Non-pigmented ciliary epithelial cell (primary cell): ENCODE measurements at places on chromosomes 6 and 20.

DNA sequence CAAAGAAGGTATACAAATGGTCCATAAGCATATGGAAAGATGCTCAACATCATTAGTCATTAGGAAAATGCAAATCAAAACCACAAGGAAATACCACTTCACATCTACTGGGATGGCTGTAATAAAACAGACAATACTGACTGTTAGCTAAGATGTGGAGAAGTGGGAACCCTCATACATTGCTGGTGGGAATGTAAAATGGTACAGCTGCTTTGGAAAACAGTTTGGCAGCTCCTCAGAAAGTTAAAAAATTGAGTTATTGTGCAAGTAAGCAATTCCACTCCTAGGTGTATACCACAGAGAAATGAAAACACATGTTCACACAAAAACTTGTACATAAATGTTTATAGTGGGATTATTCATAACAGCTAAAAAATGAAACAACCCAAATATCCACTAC, 173.0 kb upstream of the JAG1 start:
- DNase-seq, result no peak

DNA sequence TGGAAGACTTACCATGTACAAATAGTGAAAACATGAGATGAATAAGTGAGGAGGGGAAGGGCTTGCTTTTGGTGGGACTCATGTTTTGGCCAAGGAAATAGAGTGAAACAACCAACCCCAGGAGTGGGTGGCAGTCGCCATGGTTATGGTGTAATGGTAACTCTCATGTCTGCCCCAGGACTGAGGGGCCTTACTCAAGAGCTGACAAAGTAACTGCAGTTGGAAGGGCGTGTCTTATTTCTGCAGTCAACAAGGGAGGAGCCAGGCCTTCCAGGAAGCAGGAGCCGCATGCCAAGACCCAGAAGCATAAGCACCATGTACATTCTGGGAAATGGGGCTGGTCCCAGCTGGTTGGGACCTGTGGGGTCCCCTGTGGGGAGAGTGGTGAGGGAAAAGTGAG, 108.5 kb downstream of the UNC5CL start:
- DNase-seq, result no peak

DNA sequence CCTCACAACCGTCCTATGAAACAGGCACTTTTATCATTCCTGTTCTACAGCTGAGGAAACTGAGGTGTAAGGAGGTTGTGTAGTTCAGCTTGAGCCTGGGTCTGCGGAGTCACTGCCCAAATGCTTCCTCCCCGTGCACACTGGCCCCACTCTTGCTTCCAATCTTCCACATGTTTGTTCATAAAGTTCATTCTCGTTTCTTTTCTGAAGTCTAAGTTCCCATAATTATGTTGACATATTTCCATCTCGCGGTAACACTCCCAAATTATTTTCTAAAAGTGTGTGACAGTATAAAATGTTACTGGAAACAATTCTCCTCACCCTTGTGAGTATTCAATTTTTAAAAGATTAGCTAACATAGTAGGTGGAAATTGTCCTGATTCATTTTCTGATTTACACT, 106.9 kb downstream of the SLC22A3 start:
- no peak for DNase-seq

- DNase-seq, result no peak
Observed at GRCh38 chr6:166512567-166512966, 73.9 kb downstream of the RAMACL start.

- no peak for DNase-seq
Observed at GRCh38 chr6:27375613-27376079, 12.9 kb upstream of the ZNF391 start.

DNA sequence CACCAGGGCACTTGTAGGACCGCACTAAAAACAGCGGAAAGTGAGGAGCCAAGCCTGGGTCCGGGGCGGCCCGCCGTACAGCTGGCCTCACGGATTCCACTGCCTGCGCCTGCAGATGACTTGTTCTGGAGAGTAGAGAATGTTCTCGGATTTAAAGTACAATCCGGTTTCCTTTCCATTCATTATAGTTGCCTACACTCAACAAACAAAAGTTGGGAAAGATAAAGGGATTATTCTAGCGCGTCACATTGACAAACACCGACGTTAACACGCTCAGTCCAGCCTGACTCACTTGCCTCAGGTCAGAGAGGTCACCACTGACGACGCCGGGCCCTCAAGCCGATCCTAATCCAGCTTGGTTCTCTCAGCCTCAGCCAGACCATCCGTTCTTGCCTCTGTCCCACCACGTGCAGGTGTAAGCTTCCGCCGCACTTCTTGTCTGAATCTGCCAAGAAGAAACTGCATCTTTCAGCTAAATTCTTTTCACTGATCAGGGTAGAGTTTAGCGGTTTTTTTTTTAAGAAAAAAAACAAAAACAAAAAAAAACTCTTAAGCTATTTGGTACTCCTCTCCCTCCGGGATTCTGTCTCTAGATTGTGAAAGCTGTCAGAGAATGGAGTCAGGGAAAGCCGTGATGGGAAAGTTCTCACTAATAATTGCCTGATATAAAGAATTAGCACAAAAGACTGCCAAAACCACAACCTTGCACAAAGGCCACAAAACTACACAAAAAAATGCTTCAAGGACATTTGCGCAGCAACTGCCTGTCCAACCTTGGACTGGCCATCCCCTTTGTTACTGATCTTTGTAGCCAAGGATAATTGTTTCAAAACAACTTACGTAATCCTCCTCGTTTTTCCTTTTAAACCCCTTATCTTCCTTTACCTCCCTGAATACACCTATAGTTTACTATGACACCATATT, 1.1 kb upstream of the PHF10 start:
- peak; percentile 69 for DNase-seq

DNA sequence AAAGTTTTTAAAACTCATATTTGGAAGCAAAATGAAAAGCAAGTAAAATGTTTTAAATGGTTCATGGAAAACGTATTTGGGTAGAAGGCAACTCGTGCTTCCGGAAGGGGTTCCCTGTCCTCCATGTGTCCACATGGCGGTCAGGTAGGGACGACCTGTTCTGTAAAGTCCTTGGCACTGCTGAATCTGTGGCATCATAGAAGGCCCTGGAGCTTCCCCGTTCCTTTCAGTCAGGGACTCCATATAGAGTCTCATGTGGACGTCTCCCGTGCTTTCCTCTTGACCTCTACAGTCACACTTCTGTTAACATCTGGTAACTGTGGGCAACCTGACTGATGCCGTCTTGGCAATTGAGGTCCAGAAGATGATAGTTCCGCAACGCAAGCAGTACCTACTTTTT, 11.4 kb downstream of the DYNLT1 start:
- DNase-seq, result no peak

DNA sequence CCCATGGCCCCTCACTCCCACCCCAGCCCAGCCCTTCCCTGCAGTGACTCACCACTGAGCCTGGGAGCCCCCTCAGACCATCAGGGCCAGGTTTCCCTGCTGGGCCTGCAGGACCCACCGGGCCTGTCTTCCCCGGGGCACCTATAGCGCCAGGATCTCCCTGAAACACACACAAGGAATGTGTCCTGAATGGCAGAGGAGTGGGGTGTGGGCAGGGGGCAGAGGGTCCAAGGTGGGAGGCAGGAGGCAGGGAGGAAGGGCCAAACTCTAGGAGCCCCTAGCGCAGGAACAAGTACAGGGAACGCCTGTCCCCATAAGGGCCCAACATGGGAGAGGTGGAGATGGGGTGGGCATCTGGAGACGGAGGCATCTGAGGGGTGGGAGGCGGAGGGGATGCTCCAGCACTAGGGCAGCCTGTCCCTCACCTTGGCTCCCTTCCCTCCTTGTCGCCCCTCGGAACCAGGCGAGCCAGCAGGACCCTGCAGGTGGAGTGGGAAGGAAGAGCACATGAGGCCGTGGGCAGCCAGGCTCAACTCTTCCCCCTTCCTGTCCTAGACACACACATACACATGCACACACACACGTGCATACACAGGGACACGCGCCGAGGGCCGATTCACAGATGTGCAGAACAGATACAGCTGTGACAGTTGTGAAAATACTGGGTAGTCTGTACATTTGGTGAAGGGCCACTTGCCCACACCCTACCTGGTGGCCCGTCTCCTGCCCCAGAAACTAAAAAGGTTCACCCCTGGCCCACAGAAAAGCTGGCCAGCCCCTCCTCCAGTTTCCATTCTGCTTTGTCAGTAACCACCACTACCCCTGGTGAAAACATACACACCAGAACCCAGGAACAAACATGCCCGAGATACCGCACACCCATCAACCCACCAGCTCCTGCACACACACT, 24.6 kb downstream of the COL11A2 start:
- DNase-seq, result no peak

DNA sequence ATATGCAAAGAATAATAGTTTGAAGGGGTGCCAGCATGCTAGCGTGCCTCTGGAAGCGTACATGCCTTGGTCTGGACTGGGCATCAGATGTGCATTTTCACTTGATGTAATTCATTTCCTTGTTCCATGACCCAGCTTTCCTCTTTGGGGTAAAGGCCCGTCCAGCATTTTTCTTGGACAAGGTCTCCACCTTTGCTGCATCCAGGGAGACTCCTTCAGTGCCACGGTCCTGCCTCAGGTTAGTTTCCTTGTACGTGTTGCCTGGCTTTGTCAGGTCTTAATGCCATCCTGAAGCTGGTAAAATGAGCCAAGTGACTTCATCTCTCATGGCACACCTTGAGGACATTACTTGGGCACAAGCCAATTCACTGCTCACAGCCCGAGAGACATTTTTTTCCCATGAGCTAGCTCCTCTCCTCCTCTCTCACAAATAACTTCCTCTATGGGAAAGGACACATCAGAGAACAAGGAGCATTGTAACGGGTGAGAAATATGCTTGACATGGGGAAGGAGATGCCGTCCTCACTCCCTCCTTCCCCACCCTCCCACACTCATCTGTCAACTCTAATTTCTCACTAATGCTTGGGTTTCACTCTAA, 23.9 kb downstream of the EDN1 start:
- no peak for DNase-seq

DNA sequence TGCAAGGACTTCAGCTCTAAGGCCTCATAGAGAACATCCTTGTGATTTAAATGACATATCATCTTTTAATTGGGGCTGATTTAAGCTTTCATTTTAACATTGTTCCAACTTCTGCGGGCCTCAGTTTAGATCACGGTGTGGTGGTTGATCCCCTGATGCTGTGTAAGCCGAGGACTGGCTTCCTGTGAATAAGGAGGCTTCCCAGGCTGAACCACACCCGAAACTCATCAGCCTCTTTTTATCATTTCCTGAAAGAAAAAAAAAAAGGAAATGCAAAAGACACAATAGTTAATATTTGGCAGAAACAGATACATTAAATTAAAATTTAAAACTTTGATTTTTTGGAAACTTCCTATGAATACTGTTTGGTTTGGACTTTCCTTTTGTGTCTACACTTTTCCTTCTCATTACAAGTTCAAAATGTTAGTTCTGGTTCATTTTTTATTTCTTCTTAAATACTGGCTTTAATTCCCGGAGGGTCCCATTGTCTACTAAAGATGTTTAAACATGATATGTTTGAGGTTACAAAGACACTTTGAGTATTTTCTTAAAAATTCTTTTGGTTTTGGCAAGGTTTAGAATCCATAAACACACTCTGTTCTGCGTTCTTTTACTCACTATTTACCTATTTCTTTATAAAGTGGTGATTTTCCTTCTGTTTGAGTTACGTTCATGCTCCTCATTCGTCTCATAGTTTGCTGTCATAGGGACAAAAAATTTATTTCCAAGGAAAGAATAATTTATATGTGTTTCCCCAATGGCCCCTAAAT, 230.0 kb upstream of the SULF2 start:
- no peak for DNase-seq

- DNase-seq, result no peak
Observed at GRCh38 chr20:13041574-13042457, 33.0 kb downstream of the SPTLC3 start.

DNA sequence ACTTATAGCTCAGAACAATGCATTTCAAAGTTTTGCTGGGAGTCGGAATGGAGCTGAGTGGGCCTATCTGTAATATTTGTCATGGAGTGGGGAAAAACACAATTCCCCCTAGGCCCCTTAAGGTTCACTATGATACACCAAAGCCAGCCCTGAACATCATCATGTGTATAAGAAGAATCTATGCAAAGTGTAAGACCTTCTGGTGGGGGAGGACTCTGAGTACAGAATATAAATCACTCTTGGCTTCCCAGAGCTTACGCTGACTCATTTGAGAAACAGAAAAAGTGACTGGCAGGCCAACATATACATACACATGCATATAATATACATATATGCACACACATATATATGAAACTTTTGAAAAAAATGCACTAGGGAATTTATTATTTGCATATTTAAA, 54.1 kb upstream of the UBR2 start:
- no peak for DNase-seq

DNA sequence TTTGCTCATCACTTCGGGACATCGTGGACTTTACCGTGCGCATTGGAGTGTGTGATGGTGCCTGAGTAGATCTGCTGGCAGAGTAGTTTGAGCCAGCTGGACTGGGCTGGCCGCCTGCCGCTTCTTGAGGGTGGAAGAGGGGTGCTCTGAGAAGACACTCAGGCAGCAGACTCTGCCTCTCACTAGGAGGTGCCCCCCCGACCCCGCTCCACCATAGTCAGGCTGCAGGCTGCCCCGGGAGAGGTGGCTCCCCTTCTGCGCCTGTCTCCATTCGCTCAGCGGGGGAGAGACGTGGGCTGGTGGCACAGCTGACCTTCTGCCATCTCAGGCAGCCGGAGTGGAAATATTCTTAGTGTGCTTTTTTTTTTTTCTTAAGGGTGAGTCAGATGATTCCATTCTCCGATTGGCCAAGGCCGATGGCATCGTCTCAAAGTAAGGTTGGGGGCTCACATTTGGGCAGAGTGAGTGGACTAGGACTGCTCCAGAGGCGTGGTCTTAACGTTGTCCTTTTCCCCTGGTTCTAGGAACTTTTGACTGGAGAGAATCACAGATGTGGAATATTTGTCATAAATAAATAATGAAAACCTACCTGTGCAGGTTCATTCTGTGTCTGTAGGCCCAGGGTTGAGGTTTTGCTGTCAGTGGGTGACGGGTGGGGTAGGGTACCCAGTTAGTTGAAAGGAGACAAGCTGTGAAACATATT, 1.2 kb downstream of the RPS21 start:
- DNase-seq, result no peak

DNA sequence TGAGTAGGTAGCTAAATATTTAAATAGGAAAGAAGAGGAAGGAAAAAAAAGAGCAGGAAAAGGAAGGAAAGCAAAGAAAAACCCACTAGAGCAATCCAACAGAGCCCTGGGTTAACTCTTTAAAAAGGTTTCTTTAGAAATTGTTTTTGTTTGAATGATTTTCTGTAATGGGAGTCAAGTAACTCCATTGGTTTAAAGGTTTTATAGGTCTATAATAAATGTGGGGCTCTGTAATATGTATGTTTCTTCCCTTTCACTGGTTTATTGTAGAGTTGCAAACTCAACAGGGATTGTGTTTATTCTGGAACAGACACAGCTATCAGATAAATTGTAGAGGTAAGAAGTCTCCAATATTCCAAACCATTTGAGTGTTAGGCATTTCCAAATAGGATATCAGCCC, 10.9 kb downstream of the PLEKHG1 start:
- no peak for DNase-seq

- DNase-seq, result no peak
Observed at GRCh38 chr6:42368181-42368580, 83.5 kb downstream of the TRERF1 start.

GRCh38 chr6:137121401-137121997, 51.9 kb downstream of the IL22RA2 start:
- DNase-seq, result no peak
